ENCODE measurements at places on chromosomes 3 and 15.

GRCh38 chr3:131031660-131032059 lies 5.0 kb downstream of the NEK11 start:
- DNase-seq, result no peak

DNA sequence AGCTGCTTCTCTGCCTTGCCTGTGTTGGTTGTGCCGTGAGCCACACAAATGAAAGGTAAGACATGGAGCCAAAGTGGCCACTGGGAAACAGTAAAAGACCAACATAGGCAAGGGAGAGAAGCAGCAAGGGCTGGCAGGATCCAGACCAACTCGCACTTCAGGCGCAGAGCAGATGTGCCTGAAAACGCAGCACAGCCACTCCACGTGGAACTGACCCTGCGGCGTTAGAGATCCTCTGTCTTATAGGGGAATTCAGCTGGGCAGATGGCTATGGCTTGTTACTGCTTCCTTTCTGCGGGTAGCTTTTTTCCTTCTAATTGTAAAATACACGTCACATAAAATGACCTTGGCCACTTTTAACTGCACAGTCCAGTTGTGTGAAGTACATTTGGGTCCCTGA lies 10.4 kb upstream of the GHRL start:
- no peak for DNase-seq

DNA sequence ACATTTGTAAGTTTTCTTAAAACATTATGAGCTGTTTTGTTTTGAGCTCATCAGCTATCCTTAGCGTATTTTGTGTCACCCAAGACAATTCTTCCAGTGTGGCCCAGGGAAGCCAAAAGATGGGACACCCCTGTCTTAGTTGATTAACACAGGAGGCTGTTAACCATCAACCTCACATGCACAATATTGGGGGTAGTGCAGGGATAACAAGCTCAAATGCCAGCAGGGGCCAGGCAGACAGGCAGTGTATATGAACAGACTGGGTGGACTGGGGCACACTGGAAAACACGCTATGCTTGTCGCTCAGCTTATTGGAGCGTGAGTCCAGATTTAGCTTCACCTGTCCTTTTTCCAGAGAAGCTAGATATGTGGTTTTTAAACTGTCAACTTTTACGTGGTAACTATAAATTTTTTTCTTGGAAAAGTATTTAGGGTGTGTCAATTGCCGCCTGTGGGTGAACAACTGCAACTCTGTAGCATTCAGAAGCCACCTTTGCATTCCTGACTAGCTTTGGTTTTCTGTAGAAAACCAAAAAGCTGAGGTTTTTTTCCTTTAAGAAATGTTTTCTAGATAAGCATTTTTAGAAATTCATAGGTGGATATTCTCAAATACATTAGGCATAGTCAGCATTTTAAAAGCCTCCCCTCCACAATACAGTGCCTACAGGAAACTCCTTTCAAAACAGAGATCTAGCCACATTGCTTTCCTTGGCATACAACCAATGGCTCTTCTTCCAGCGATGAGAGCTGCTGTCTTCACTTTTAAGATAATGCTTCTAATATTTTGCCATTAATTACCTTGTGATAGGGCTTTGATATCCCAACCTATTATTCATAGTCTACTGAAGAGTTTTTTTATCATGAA lies 14.6 kb downstream of the PSMD6 start:
- DNase-seq, result no peak

DNA sequence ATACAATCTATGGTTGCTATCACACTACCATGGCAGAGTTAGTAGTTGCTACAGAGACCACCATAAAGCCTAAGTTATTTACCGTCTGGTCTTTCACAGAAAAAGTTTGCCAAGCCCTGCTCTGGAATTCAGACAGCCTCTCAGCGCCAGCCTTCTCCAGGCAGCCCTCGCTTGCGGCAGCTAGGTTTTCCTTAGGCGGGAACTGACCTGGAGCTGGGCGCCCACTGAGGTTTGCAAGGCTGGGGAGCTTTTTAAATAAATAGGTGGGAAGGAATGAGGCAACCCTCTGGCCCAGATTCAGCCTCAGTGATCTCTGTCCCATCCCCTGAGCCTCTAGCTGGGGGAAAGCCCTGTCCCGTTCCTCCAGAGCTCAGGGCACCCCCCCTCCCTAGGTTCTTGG lies 1.2 kb downstream of the CTSH start:
- peak; percentile 30 for DNase-seq

GRCh38 chr3:109887293-109887692 lies 549.9 kb upstream of the DPPA4 start:
- no peak for DNase-seq

DNA sequence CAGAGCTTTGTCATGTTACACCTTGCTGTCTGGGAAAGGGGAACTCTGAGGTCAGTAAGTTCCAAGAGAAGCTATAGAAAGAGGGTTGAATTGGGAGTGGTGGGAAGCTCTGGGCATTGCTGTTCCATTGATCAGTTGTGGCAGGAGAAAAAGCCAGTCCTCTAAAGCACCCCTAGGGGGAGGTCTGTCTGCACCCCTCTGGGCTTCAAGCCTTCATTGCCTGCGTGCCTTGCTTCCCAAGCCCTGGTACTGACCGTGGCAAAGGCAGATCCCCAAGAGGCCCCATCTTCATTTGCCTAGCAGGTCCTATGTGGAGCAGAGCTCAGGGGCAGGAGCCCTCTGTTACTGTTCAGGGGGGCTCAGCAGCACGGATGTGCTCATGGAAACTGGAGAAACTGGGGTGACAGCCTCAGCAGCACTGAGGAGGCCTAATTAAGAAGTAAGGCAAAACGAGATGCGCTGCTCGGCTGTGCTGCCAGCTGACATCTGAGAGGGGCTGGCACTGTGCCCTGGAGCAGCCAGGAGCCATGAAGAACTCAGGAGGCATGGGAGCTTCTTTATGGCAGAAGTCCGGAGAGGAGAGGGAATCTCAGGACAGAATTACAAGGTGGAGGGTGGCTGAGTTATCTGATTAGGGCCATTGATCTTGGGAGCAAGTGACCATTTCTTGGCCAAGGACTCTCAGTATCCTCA lies 270.9 kb downstream of the RPLP1 start:
- peak; percentile 34 for DNase-seq

GRCh38 chr3:177979703-177980102 lies 556.5 kb upstream of the KCNMB2 start:
- DNase-seq, result no peak

GRCh38 chr3:65508750-65509422 lies 529.8 kb downstream of the MAGI1 start:
- DNase-seq, result no peak

GRCh38 chr3:64163755-64164148 lies 61.5 kb downstream of the PRICKLE2 start:
- DNase-seq, result peak; percentile 43

DNA sequence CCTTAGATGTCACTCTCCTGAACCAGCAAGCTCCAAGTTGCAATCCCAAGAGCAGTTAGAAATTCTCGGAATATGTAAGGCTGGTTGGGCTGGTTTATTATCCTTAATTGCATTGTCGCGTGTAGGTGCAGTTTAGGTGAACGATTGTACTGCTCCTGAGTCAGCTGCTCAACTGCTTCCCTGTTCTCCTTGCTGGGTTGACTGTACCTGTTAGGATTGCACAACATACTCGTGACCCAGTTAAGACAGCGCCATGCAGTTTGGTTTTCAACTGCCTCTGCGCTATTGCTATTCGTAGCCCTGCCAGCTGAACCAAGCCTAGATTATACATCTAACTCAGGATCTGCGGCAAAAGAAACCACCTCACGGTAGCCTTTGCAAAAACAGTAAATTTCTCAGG lies 41.0 kb downstream of the BCL2L10 start:
- DNase-seq, result no peak

GRCh38 chr15:80274996-80275395 lies 23.0 kb upstream of the CTXND1 start:
- no peak for DNase-seq

GRCh38 chr3:10901296-10901945 lies 85.4 kb downstream of the SLC6A11 start:
- DNase-seq, result no peak

GRCh38 chr3:127647845-127648204 lies 18.8 kb downstream of the PODXL2 start:
- DNase-seq, result no peak

DNA sequence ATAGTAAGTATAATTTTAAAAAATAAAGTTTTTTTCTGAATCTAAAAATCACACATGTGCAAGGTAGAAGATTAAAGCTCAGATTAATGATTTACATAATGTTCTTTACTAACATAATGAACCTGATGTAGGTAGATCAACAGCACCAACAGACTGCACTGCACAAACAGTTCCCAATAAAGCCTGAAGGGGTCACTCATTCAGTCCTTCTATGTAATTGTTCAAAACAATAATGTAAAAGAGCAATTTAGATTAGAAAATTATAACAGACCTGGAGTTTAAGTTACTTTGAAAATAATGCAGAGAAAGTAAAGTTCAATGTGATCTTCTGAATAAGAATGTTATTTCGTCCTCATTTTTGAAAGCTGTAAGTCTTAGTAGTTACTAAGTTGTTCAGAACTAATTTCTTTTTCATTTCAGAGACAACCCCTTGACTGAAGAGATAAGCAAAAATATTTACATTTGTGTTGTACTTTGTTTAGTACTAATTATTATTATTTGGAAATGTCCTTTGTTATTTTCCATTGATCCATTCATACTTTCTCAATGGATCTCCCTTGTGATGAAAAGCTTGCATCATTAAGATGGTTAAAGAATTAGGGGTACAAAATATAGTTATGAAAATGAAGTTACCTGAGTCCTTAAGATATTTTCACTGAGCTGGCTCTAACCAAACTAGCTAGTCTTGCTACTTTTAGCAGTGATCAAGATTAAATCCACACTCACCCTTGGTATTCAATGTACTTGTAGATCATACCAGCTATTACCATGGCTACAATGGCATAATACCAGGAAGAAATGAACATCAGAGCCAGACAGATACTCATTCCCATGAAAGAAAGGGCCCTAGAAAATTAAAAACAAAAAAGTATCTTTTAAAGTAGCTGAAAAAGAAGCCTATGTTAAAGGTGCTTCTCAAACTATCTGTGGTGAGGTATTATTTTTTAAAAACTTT lies 16.8 kb downstream of the EMC4 start:
- DNase-seq, result peak; percentile 49

DNA sequence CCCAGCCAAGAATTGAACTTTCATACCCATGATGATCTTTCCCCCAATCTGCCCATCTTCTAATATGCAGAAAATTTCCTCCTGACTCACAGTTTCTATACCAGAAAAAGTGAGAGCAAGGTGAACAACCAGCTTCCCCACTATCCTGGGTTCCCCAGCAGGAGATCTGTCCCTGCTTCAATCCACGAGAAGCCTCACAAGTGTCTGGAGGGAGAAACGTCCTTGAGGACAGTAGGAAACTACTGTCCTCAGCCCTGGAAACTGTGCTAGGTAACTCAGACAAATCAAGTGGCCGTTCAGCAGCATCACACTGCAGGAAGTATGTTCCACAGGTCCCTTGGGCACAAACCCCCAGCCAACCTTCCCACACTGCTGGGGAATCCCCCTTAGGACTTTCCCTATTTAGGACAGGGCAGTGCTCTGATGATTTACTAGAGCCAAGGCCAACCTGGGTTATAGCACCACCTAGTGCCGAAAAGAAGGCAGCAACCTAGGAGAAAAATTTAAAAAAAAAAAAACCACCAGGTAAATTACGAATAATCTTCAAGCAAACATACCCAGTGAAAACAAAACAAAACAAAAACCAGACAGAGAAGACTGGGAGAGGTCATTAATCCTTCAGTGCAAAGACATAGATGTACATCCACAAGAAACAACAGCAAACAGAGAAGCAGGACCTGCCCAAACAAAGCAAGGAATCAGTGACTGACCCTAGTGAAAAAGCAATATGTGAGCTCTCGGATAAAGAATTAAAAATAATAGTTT lies 36.0 kb downstream of the MORC1 start:
- peak; percentile 34 for DNase-seq

DNA sequence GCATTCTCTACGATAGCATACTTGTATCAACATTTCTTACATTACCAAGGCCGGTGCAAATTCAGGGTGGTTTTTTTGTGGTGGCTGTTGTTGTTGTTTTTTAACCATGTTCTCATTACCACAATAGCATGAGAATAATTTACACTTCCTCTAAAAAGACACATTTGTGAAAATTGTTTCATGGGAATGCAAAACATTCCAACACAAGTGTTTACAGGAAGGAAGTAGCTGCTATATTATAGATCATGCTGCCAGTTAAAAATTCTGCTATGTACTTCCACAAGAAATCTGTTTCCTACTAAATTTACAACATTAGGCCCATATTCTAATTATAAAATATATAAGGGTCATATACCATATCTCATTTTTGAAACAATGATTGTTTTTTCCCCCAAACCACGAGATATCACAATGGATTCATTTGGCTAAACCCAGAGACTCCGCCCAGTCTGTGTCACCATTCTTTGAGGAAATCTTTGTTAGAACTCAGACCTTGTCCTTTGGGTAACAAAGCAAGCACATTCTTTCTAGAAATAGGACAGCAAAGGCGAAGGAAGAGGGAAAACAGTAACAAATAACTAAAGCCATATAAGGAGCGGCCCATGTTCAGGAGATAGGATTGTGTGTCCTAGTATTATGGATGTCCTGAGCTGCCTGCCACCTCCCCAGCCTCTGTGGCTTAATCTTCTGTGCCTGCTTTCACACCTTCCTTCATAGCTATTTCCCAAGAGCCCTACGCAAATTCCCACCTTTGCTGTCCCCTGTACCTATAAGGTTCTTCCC lies 60.1 kb downstream of the UACA start:
- DNase-seq, result no peak

DNA sequence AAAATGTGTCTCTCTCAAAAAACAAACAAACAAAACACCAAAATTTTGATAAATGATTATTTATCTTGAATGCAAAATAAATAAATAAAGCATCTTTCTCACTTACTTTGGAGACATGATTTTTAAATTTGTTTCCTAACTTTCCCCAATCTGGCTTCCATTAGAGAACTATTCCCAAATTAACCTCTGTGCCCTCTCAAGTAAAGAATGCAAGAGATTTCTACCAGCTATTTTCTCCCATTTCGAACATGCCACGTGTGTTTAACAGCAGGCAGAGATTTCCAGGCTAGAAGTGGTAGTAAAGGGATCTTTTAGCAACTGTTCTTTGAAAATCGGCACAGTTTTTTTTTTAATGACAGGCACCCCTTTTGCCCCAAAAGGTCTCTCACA lies 269.1 kb downstream of the SHQ1 start:
- no peak for DNase-seq

DNA sequence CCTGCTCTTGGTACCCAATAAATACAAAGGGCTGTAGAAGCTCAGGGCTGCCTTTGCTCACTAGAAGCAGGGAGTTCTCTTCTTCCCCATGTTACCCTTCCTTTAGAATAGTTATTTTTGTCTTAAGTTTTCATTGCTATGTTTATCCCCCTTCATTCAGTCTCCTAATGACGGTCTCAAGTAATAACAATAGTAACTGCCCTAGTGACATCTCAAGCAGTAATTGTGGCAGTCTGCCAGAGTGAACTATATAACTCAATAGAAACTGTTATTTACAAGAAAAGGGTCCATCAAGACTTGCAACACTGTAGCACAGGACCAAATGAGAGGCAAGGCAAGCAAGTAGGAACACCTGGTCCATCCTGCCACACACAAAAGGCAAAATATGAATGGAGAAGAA lies 32.5 kb upstream of the SIN3A start:
- DNase-seq, result no peak

- DNase-seq, result no peak
These were observed 29.9 kb upstream of the LRTM1 start for GRCh38 chr3:54957711-54958110.

Data from eye (tissue), 1 donor.